Activated T-cell treated with anti-CD3 and anti-CD28 coated beads, Interleukin-2, amount 50 U/mL, for 48 hours (primary cell): ENCODE measurements at places on chromosomes 7 and 10.

GRCh38 chr7:37265006-37265405 is 183.7 kb downstream of the ELMO1 start:
- no peak for DNase-seq

- no peak for DNase-seq
Observed at GRCh38 chr7:150461520-150461919, 11.1 kb downstream of the GIMAP8 start.

DNA sequence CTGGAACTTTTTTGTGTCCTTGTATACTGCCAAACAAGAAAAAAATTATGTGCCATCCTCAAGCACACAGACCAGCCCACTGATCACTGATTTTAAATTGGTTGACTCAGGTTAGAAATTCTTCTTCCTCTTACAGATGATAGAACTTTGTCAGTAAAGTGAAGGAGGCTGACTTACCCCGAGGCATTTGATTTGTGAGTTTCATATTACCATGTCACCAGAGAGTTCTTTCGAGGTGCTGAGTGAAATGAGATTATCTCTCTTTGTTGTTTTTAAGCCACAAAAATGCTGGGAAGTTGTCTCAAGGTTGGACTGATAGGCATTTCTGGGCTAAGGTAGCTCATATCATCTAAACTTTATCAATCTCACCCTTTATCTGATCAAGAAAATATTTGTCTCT is 78.8 kb upstream of the FAM180A start:
- DNase-seq: no peak

GRCh38 chr10:80140251-80140650 is 7.7 kb downstream of the PLAC9 start:
- no peak for DNase-seq

DNA sequence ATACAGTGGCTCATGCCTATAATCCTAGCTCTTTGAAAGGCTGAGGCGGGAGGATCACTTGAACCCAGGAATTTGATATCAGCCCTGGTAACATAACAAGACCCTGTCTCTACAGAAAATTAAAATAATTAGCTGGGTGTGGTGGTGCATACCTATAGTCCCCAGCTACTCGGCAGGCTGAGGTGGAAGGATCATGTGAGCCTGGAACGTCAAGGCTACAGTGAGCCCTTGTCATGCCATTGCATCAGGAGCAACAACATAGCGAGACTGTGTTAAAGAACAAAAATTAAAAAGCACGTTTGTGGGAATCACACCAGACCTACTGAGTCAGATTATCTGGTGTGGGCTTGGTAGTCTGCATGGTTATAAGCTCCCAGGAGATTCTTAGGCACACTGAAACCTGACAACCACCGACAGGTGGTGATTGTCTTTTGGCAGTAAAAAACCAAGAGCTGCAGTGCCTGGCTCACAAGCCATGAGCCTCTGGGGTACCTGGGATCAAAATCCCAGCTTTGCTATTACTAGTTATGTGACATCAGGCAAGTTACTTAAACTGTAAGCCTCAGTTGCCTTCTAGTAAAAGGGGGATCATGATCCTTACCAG is 146.9 kb downstream of the SND1 start:
- DNase-seq: no peak

DNA sequence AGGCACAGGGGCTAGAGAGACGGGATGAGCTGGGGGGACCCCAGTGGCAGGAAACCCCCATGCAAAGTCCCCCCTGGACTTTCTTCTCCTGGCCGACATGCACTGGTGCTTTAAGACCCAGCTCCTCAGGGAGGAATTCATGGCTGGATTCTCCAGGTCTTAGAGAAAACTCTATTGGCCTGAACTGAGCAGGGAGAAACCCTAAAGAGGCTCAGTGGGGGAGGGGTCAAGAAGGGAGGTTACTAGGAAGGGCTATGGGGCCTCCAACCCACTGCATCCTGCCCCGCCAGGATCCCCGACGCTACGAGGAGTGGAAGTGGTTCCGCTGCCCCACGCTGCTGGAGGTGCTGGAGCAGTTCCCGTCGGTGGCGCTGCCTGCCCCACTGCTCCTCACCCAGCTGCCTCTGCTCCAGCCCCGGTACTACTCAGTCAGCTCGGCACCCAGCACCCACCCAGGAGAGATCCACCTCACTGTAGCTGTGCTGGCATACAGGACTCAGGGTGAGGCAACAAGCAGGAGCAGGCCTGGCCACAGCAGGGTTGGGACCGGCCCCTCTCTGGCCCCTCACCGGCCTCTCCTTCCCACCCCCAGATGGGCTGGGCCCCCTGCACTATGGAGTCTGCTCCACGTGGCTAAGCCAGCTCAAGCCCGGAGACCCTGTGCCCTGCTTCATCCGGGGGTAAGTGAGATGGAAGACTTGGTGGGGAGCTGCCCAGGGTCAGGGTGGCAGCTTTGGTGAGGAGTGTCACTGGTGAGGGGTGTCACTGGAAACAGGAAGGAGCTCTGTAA is 13.8 kb downstream of the ATG9B start:
- peak; percentile 61 for DNase-seq

GRCh38 chr7:41312235-41312634 is 390.7 kb downstream of the INHBA start:
- no peak for DNase-seq

DNA sequence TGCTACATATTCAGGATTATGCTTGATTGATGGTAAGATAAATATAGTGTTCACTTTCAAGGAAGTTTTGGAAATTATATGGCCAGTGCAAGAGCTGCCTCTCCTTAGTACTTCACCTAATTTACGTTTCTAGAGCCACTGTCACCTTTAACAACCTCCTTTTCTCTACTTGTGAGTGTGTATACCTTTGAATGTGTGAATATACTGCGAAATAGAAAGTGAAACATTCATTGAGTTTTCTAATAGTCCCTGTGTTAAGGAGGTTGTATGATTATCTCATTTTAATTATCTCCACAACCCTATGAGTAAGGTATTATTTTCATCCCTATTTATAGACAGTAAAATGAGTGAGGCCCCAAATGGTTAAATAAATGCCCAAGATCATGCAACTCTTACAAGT is 1050.5 kb downstream of the XPNPEP1 start:
- DNase-seq: no peak

- DNase-seq: no peak
Observed at GRCh38 chr7:820341-820740, 11.9 kb upstream of the SUN1 start.

DNA sequence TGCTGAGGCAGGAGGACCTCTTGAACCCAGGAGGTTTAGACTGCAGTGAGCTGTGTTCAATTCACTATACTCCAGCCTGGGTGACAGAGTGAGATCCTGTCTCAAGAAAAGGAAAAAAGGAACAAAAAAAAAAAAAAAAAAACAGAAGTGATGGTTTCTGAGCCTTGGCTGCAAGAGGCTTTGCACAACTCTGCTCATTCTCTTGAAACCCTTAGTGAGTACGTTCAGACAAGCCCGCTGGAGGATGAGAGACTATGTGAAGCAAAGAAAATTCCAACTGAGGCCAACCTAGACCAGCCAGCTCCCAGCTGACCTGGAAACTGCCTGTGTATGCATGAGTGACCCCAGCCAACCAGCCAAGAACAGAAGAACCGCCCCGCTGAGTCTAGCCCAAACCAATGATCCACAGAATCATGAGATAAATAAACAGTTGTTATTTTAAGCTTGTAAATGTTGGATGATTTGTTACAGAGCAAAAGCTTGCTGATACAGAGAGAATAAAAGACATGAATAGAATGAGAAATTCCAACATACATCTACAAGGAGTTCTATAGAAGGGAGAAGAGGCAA is 50.6 kb upstream of the FZD9 start:
- DNase-seq: no peak

GRCh38 chr10:114831186-114831867 is 9.7 kb downstream of the FHIP2A start:
- no peak for DNase-seq

DNA sequence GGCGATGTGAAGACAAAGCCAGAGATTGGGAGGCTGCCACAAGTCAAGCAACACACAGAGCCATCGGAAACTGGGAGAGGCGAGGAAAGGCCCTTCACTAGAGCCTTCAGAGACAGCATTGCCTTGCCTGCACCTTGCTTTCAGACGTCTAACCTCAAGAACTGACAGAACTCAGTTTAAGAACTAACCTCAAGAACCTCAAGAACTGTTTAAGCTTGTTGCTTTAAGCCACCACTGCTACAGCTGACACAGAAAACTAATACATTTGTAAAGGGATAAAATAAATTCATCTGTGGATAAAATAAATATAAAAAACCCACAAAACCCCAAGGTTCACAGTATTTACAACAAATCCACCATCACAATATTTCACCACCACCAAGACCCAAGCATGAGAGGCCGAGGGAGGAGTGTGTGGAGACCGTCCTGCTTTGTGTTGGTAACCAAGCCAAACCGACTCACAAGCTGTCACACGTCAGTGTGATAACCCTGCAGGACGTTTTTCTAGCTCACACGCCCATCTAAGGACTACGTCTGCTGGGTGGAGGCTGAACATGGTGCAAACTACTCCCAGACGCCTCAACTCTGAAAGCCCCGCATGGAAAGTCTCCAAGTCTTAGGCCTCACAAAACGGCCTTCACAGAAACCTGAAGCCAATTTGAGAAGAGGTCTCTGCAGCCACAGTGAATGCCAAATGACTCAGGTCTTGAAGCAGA is 116.8 kb downstream of the ABLIM1 start:
- peak; percentile 75 for DNase-seq

DNA sequence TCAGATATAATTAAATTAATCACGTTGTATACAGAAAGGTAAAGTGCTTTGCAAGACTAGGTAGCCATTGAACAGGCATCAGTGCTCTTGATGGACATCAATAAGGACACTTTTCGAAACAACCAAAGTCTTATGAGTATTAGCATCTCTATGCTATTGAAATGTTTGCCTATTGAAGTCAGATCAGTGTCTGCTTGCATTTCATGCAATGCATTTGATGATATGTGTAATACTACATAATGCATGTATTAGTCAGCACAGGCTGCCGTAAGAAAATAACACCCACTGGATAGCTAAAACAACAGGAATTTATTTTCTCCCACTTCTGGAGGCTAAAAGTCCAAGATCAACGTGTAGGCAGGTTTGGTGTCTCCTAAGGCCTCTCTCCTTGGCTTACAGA is 209.3 kb upstream of the PLXDC2 start:
- DNase-seq: no peak

DNA sequence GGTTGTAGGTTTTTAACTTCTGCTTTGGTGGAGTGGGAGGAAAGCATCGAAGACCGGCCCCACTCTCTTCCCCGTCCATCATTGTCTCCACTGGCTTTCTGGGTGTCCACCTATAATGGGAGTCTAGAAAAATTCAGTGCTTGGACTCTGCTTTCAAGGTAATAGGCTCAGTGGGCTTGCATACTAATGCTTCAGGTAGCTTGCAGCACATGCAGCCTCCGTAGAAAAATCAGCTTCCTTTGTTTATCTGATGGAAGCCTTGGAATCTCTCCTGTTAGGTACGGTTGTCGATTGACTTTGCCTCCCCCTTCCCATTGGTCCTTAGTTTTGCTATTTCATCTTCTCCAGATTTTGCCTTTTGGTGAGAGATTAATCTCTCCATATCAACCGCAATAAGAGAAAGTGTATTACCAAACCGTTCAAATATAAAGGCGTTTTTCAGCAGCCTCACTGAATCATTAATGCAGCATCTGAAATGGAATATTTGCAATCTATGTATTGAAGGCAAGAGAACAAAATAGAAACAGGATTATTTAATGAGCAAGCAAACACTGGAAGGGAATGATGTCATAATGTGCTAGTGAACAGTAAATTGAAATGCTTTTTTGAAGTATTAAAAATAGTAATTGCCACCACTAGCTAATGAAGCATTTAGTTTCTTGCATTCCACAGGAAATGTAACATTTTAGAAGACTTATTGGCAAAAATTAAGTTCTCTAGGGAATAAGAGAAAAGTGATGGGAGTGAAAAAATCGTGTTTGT is 944 bp downstream of the AVL9 start:
- DNase-seq: no peak

GRCh38 chr7:113810080-113810744 is 108.6 kb downstream of the PPP1R3A start:
- DNase-seq: no peak

DNA sequence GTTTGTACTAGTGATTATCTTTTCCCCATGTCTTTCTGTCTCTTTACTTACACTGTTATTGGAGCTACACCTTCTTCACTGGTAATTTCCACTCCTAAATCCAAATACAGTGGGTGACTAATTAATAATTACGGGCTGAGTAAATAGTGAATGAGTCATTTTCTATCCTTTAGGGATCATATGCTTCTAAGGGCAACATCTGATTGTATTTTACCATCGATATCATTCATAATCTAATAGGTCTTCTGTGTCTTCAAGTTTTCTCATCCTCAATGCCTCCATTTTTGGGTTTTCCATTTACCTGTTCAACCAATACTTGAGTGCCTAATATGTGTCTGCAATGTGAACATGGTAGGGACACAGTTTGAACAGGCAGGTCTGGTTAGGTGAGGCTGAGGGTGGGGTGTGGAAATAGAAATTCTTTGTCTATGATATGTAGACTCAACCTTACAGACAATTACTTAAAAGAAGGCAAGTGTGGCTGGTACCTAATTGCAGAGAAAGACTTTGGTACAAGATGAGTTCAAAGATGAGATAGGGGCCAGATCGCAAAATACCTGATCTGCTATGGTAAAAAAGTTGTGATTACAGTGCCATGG is 5.9 kb upstream of the DHX32 start:
- no peak for DNase-seq

- no peak for DNase-seq
Observed at GRCh38 chr10:127354992-127355391, 158.6 kb upstream of the INSYN2A start.

GRCh38 chr10:131242007-131242406 is 69.5 kb downstream of the TCERG1L start:
- DNase-seq: peak; percentile 19

DNA sequence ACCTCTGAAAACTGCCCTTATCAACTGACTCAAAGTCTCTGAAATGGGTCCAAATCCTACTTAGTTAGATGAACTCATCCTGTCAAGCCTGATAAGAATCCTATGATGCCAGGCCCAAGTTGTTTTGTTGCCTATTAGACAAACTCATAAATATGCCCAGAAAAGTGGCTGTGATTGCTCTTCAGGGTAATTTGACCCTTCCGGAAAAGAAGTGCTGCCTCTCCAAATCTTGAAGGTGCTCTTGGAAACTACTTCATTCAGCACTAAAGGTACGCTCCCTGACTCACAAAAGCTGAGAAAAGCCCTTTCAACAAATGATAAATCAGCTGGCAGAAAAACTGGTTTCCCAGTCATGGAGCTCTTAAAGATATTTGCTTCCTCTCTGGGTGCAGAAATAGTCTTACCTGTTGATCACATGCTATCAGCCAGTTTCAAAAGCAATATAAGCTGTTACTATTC is 6.7 kb downstream of the IFIT5 start:
- DNase-seq: no peak

- no peak for DNase-seq
Observed at GRCh38 chr10:71779641-71780040, 6.3 kb upstream of the VSIR start.

GRCh38 chr7:29139796-29140195 is 6.5 kb downstream of the CPVL start:
- no peak for DNase-seq
